Uterine smooth muscle cell (primary cell): ENCODE measurements at places on chromosomes 12 and 14. TPM values are rescaled to one million over a fixed set of nuclear protein-coding genes. Genes with fewer than 3 reads are reported as not detected.

The GPR84 gene
- total RNA-seq = not detected in 2 replicates

The LRP1-AS gene
- total RNA-seq = not detected in 2 replicates

The SOCS2 gene
- 18.4 and 18.5 TPM in 2 replicates for total RNA-seq

The DLST gene
- 63.0 and 88.6 TPM in 2 replicates for total RNA-seq

The TBC1D30 gene
- total RNA-seq = 0.33 and 0.87 TPM in 2 replicates

The TPH2 gene
- total RNA-seq = under 0.01 TPM in 1 of 2 replicates, not detected in the other

The HHIPL1 gene
- 4.5 and 11.2 TPM in 2 replicates for total RNA-seq

The DAAM1 gene
- 8.7 and 16.1 TPM in 2 replicates for total RNA-seq

The BDKRB1 gene
- 8.2 and 19.8 TPM in 2 replicates for total RNA-seq

The PSME1 gene
- 69.7 and 121 TPM in 2 replicates for total RNA-seq

The IFT81 gene
- 24.8 and 25.1 TPM in 2 replicates for total RNA-seq

The FOXG1 gene
- under 0.01 TPM in 1 of 2 replicates, not detected in the other for total RNA-seq

The TMEM30B gene
- 0.11 and 0.12 TPM in 2 replicates for total RNA-seq

The TM7SF3 gene
- total RNA-seq = 59.5 and 83.5 TPM in 2 replicates

The LIN7A gene
- total RNA-seq = 3.1 and 3.9 TPM in 2 replicates

The KRT7 gene
- total RNA-seq = 0.66 and 2.2 TPM in 2 replicates

The GPR162 gene
- 5.0 and 6.0 TPM in 2 replicates for total RNA-seq

The TMEM229B gene
- 0.33 and 0.62 TPM in 2 replicates for total RNA-seq

The TBX5 gene
- 0.11 and 0.12 TPM in 2 replicates for total RNA-seq

The C14orf180 gene
- total RNA-seq = not detected in 2 replicates

The ITPK1 gene
- 11.7 and 12.5 TPM in 2 replicates for total RNA-seq

The TSHR gene
- total RNA-seq = not detected in 2 replicates

The KRT79 gene
- not detected in 2 replicates for total RNA-seq

The PLA2G1B gene
- total RNA-seq = not detected in 2 replicates

The EFS gene
- total RNA-seq = 5.5 and 7.6 TPM in 2 replicates

The GUCY2C gene
- not detected in 2 replicates for total RNA-seq

The C12orf60 gene
- total RNA-seq = 0.50 and 0.66 TPM in 2 replicates

The ANKS1B gene
- total RNA-seq = 1.2 TPM in 2 replicates

The KLHL33 gene
- total RNA-seq = 0.11 and 0.12 TPM in 2 replicates

The DTX3 gene
- total RNA-seq = 15.6 and 23.1 TPM in 2 replicates

The PRB2 gene
- total RNA-seq = not detected in 2 replicates

The SYCP3 gene
- under 0.01 and 0.11 TPM in 2 replicates for total RNA-seq

The CELA1 gene
- total RNA-seq = not detected in 2 replicates

The FCF1 gene
- 33.2 and 44.9 TPM in 2 replicates for total RNA-seq

The OR6C68 gene
- not detected in 2 replicates for total RNA-seq

The ALDH2 gene
- 23.8 and 47.7 TPM in 2 replicates for total RNA-seq

The ENDOU gene
- total RNA-seq = under 0.01 and 0.11 TPM in 2 replicates

The EIF2S3B gene
- total RNA-seq = 1.2 and 12.6 TPM in 2 replicates

The PLXNC1 gene
- total RNA-seq = 1.7 and 3.2 TPM in 2 replicates

The SOS2 gene
- total RNA-seq = 20.4 and 24.9 TPM in 2 replicates

The PIANP gene
- total RNA-seq = under 0.01 TPM in 1 of 2 replicates, not detected in the other
